ENCODE measurements at places on chromosomes 6 and 20.
A peak's percentile ranks its signal among the peaks of the same experiment; 100 is the strongest.

GRCh38 chr20:531608-532007, 12.0 kb downstream of the CSNK2A1 start:
- no peak for DNase-seq

DNA sequence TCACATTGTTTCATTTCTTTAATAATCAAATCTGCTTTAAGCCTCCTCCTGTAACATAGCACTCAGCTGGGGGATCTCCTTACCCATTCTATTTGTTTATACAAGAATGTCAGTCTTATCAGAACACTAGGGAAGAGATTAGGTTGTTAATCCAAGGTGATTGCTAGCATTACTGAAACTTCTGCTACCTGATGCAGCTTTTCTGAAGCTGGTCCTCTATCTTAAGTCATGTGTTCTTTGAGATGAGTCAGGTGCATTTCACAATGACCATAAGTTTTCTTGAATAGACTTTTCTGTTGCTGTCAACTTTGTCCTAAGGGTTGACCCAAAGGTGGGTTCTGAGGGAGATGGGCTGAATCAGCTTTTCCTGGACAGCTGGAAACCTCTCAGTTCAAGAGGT, 60.7 kb upstream of the SYNCRIP start:
- peak; percentile 5 for DNase-seq

GRCh38 chr20:63392465-63393365, 31.6 kb upstream of the CHRNA4 start:
- DNase-seq: no peak

DNA sequence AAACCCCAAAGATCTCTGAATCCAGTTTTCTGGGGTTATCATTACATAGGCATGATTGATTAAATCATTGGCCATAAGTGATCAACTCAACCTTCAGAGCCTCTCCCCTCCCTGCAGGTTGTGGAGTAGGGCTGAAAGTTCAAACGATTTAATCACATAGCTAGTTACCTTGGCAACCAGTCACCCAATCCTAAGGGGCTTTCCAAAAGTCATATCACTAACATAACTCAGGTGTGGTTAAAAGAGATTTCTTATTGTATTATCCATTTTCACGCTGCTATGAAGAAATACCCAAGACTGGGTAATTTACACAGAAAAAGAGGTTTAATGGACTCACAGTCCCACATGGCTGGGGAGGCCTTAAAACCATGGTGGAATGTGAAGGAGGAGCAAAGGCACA, 935.1 kb upstream of the SLC35B3 start:
- no peak for DNase-seq

- no peak for DNase-seq
Observed at GRCh38 chr6:89131599-89131998, 13.7 kb upstream of the SRSF12 start.

- DNase-seq: peak; percentile 74
Observed at GRCh38 chr6:151475653-151476523, 17.9 kb upstream of the CCDC170 start.

- DNase-seq: no peak
Observed at GRCh38 chr6:3260772-3261517, 2.2 kb downstream of the PSMG4 start.

DNA sequence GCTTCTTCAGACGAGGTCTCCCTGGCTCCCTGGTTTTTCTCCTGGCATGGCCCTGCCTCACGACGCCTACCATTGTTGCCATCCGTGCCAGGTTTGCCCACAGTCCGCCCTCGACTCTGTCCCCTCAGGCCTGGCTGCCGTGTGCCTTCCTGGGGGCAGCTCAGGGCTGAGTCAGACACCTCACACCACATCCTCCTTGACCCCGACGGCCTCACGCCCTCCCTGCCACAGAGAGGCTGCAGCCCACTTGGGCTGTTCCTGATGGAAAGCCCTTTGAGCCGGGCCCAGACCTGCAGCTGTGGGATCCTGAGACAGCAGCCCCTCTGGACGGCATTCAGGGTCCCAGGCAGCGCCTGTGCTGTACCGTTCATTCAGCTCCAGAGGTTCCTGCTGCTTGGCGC, 108.3 kb downstream of the PSMB1 start:
- DNase-seq: no peak

GRCh38 chr6:23170049-23170448, 600.7 kb downstream of the HDGFL1 start:
- DNase-seq: no peak

DNA sequence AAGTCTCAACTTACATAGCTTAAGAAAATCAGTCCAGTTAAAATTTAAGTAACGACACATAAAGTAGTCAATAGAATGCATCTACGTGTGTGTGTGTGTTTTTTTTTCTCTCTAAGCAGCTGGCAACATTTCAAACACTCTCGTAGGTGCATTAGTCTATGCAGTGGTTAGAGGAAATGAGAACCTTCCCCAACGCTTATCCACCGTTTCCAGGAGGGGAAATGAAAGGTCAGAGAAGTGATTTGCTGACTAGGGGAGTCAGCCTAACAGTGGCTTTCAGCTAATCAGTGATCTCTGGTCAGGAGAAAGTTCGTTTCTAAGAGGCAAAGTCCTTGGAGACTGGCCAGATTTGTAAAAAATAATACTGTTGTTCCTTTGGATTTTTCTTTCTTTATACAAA, 806.6 kb downstream of the C6orf118 start:
- no peak for DNase-seq

DNA sequence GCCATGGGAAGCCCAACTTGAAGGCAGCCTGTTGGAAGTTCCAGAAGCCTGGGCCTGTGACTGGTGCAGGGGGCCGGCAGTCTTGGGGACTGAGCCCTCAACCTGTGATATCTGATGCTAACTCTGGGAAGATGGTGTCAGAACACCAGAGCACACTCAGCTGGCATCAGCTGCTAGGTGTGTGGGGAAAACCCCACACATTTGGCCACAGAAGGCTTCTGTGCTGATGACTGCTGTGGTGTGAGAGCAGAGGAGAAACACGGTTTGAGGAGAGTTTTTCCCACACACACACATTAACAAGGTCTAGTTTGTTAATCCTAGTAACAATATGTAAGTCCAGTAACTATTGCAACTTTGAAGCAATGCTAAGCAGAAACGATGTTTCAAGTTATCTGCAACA, 78.0 kb downstream of the PSMB1 start:
- no peak for DNase-seq
